Stimulated activated CD8-positive, alpha-beta memory T cell treated with anti-CD3 and anti-CD28 coated beads, Interleukin-7, amount 100 ng/mL, for 1 hour (primary cell): ENCODE measurements at places on chromosomes 11 and 22.

GRCh38 chr11:107050121-107050520, 31.8 kb upstream of the GUCY1A2 start:
- DNase-seq: no peak

GRCh38 chr11:126072801-126073594, 10.3 kb upstream of the CDON start:
- no peak for DNase-seq

- DNase-seq: no peak
Measured at GRCh38 chr11:127056338-127056971, 55.9 kb upstream of the KIRREL3 start.

DNA sequence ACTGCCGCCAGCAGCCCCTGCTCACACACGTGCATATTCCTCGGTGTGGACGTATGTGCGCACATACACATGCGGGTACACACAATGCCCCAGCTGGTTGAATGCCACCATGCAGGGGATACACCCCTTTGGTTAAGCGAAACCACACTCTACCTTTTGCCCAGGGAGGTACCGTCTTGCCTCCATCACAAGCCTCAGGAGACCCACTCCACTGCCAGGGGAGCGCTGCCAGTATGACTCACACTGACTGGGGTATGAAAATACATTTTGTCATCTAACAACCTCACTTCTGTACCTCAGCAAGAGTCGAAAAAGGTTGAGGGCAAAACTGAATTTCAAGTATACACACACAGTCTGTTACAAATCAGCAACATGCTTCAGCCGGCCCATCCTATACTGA, 39.4 kb downstream of the TMEM45B start:
- DNase-seq: no peak

- no peak for DNase-seq
Measured at GRCh38 chr11:45278714-45279113, 7.4 kb downstream of the SYT13 start.

DNA sequence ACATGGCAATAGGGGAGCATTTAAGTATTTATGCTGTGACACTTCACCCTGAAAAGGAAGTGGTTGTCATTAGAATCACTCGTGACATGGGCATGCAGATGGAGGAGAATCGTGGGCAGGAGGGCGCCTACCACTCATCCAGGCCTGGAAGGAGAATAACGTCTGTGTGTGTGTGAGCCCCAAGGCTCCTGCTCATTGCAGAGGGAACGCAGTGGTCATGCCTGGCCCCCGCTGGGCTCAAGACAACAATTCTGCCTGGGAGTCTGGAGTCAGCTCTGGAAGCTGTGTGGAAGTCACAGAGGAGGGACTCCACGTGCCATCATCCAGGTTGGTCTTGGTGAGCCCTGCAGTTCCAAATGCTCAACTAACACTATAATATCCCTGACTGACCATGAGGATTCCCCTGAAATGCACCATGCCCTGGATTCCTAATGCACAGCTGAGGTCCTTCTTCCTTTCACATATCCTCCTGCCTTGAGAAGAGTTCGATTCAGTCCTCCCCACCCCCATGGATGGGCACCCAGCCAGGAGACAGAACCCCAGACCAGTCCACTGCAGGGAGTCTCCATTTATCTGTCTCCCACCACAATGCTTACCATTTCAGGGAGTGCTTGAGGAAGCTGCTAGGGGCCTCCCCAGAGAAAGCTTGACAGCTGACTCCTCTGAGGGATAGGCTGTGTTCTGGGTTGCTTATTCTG, 446.9 kb upstream of the B3GAT1 start:
- no peak for DNase-seq

DNA sequence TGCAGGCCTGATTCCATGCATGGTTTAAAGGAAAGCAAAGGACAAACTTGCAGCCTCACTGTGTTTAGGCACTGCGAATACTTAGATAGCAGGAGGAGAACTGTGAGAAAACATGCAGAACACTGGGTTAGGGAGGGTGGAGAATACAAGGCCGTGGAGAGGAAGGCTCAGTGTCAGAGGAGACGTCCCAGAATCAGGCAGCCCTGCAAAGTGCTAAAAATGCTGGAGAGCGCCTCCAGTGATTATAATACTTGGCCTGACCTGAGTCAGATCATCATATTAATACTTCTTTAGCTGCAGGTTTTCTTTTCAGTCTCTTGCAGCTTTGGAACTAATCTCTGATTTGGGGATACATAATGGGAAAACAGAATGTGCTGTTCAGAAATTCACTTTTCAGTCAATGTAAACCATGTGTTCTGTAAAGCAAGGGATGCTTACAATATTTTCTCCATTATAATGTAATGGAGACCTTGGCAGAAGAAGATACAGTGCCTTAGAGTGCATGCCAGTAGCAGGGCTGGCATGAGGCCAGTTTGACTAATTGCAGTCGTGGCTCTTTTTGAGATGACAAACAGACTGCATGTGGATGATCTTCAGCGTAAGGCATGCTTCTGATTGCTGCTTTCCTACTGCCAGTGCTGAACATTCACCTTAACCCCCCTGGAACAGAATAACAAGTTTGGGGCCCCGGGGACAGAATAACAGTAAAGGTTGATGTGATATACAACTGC, 16.8 kb downstream of the EXT2 start:
- no peak for DNase-seq

- no peak for DNase-seq
Measured at GRCh38 chr22:29128891-29129807, 56.3 kb downstream of the KREMEN1 start.

DNA sequence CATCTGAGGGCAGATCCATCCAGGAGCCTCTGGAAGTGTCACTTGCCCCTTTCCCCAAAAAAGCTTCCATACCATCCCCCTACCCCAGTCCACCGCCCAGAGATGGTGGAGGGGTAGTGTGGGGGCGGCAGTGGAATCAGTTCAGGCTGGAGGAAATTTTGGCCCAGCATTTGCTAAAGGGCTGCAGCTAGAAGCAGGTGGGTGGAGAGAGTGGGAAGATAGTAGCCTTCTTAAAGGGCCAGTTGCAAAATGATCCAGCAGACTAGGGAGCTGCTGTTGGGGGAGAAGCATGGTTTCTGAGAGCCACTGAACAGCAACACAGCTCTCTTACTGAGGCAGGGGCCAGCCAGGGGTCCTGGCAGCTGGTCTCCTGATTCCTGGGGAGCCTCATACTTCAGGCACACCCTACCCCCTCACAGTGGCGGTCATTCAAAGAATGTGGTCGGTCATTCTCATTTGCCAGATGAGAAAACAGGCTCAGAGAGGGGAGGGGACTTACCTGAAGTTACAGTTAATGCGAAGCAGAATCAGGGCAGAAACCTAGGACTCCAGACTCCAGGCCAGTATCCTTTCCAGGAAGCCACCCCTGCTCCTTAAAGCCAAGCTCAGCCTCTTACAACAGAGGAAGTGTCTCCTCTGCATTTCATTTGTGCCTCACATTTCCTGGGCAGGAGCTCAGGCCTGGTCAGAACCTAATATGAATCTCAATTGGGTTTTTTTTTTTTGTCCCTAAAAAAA, 5.4 kb downstream of the SEC14L2 start:
- no peak for DNase-seq

DNA sequence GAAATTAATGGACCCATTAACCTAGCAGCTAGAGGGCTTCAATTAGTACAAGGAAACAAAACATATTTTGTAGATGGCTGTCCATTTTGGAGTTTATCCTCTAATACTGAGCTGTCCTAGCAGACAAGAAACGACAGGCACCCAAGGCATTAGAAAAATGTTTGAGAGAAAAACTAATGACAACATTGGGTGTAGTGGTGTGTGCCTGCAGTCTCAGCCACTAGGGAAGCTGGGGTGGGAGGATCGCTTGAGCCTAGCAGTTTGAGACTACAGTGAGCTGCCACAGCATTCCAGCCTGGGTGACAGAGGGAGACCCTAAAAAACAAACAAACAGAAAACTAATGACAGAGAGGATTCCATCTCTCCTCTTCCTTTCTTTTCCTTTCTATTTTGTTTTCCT, 1.5 kb downstream of the A4GALT start:
- no peak for DNase-seq

DNA sequence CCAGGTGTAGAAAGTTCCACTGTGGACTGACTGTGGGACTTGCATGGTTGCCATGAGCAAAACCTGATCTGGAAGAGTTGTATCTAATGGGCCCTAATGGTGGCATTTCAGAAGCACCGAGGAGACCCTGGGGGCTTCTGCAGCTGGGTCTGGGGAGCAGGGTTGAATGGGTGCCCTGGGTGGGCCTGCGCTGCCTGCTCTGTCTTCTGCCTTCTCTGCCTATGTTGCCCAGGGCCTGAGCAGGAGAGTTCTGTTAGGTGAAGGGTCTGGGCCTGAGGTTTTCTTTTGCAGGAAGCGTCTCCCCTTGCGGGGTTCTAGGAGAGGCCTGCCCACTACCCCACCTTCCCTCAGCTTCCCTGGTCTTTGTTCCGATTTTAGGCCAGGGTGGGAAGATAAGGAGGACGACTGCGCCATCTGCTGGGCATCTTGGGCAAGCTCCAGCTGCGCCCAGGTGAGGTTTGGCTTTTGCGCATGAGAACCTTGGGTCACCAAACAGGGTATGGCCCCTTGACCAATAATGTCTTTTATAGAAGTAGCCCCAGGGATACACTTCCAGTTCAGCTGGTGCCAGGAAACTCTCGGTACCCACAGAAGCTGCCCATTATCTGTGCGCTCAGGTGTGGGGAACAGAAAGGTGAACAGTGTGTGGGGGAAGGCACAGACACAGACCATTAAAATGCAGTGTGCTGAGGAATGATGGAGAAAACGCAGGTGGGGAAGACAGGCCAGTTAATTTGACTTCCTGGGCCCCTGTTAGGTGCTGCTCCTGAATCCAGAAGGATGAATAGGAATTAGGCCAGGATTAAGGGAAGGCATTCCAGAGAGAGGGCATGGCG, 23.2 kb downstream of the COMMD9 start:
- DNase-seq: peak; percentile 13

- DNase-seq: no peak
Measured at GRCh38 chr11:36376009-36376887, 80.2 kb downstream of the PRR5L start.

DNA sequence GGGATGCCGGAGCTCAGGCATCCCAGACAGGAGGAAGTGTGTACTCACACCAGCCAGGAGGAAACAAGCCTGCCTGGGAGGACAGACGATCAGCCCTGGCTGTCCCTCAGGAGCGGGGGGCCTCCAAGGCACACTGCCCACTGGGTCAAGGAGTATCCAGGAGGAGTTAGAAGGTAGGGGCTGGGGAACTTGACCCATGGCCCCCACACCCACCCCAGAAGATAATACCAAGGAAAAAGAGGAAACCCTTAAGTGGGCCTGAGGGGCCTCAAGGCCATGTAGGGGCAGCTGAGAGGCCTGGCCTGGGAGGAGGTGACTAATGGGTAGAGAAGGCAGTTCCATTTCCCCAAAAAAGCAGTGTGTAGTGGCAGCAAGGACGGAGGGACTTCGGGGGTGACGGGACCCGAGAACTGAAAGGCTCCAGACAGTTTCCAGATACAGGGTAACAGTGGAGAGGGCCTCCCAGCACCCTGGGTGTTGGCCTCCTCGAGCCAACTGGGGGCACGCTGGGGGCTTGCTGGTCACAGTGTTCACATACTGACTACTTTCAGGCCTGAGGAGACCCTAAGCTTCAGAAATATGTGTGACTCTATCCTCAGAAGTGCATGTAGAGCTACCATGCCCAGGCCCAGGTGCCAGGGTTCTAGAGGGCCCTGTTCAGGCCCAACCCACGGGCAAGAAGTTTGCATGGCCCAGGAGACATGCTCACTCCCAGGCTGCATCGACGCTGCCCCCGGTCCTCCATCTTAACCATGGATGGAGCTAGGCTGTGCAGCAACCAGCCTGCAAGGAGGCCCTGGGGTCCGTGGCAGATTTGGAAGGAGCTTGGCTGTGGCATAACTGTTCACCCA, 75.7 kb upstream of the PITPNB start:
- no peak for DNase-seq

- DNase-seq: no peak
Measured at GRCh38 chr11:2744166-2744565, 44.4 kb upstream of the KCNQ1OT1 start.

DNA sequence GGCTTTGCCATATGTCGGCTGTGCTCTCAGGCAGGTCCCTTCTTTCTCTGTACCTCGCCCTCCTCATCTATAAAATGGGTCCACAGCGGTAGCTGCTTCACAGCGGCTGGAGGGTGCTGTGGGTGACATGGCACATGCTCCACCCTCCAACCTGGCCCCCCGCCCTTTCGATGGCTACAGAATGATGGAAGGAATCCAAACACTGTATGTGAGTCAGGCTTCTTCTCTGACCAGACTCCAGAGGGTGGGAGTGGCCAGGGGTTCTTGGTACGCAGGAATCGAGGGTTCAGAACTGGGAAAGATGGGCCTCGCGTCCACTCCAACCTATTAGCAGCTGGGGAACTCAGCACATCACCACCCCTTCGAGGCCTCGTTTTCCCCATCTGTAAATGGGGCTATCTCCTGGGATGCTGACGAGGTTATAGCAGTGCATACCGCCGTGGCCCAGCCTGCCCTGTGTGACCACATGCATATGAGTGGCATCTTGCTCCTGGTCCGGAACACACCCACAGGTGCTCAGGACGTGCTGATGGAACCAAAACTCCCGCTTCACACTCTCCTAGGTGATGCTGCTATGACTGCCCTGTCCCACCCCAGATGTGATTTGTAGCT, 26.4 kb downstream of the MN1 start:
- DNase-seq: no peak

DNA sequence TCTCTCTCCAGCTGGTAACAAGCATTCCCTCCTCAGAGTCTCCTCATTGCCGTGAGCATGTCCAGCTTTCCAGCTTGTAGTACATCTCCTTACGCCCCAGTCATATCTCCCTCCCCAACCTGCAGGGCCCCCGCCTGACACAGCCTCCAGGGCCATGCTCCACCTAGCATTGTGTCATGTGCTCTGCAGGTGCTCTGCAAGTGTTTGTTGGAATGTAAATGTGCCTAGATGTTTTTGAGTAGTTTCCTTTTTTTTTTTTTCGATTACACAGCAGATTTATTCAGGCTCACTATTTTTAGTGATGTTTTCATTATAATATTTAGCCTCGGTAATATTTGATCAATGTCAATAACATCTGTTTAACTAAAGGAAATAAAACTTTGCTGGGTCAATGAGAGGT, 82.5 kb downstream of the NCAM1 start:
- no peak for DNase-seq

DNA sequence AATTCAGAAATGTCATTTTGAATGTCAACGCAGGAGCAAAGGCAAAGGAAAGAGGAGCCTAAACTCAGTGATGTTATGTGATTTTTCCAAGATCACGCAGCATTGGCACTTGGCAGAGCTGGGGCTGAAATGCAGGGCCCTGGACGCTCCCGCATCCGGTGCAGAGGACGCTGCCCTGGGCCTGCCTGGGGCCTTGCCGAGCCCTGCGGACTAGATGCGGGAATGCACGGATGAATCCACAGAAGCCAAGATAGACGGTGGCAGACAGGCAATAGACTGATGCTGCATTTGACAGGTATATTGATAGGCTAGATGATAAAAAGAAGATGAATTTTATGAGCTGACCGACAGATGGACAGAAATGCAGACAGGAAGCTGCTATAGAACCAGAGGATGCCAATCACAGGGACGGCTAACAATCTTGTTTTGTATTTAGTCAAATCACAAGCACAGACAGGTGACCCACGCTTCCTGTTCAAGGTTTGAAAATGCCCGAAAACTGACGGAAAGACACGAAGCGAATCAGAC, 696 bp upstream of the MARK2 start:
- no peak for DNase-seq

GRCh38 chr11:65150509-65151299, 16.4 kb upstream of the SYVN1 start:
- no peak for DNase-seq
